OCI-M1 (cell line): ENCODE measurements at places on chromosomes 5 and 9.

- DNase-seq, result no peak
These were observed 83.2 kb downstream of the FOXD1 start for GRCh38 chr5:73365301-73365853.

GRCh38 chr5:171152382-171152781 is 156.7 kb upstream of the TLX3 start:
- DNase-seq, result peak; percentile 58

GRCh38 chr5:161851691-161852299 is 3.9 kb downstream of the GABRA1 start:
- DNase-seq, result peak; percentile 38

DNA sequence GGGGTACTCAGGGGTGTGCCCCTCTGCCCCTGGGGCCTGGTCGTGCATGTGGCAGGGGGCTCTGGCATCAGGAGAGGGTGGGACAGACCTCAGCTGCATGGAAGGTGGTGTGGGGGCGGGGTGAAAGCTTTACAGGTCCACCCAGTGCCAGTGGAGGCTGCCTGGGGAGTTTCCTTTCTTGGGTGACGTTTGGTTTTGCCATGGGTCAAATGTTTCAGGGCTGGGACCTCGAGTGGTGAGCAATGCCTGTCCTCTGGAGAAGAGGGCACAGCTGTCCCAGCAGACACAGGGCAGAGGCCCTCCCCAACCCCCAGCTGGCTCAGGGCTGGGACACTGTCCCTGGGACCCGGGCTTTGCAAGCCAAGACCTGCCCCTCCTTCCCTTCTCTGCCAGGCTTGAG is 3.6 kb downstream of the RXRA start:
- no peak for DNase-seq

DNA sequence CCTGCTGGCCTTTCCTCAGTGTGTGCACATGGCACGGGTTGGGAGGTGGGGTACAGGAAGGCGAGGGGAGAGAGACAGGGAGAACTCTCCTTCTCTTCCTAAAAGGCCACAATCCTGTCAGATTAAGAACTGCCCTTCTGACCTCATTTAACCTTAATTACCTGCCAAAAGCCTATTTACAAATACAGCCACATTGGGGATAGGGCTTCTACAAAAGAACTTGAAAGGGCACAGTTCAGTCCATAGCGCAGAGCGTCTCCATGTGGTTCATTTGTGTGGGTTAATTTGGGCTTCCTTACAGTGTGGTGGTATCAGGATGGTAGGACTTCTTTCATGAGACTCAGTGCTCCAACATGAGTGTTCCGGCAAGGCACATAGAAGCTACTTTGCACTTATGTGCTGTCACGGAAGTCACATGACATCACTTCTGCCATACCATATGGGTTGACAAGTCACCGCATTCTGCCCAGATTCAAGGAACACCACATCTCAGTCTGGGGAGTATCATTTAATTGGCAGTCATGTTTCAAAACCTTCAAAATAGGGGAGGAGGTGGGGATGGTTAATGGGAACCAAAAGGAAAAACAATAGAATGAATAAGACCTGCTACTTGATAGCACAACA is 46.8 kb downstream of the NLN start:
- no peak for DNase-seq

- DNase-seq, result no peak
These were observed 127.6 kb downstream of the ST8SIA4 start for GRCh38 chr5:100775533-100775855.

DNA sequence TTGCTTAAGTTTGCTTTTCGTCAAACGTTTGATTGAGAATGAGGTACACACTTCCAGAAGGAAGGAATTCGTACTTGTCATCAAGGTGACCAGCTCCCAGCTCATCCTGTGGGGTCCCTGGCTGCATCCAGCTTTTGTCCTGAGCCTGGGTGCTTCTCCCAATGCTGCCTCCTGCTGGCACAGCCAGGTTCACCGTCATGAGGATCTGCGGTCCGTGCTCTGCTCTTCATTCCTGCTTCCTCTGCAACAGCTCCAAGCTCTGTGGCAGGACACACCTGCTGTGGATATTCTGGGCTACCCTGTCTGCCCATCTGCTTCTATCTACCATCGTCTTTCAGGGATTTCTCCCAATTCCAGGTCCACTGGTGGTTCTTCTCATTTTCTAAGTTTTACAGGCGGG is 13.3 kb upstream of the UBE2QL1 start:
- DNase-seq, result peak; percentile 6

- no peak for DNase-seq
These were observed 173.0 kb downstream of the PARP8 start for GRCh38 chr5:50839472-50839871.

DNA sequence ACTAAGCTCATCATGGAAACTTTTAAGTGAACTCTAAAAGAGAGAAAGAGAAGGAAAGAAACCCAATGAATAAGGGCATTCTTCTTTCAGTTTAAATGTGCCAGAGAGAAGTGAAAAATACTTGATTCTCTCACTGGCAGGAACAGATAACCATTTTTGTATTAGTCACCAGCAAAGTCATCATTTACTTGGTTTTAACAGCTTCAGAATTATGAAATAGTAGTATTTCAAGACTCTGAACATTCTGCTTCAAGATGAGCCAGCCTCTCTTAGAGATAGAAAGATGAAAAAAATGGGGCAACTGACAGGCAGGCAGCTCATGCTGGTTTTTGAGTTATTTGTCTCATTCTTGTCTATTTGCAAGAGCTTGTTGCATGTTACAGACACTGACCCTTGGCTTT is 103.5 kb downstream of the GCNT1 start:
- peak; percentile 70 for DNase-seq

- DNase-seq, result peak; percentile 3
These were observed 8.5 kb upstream of the ANGPTL2 start for GRCh38 chr9:127130661-127131538.
